Activated naive CD8-positive, alpha-beta T cell treated with anti-CD3 and anti-CD28 coated beads, Interleukin-2, amount 10 ng/mL, durations not matched to agents 7 days and 5 days (primary cell): ENCODE measurements at places on chromosomes 1 and 21.

- H3K27ac ChIP-seq: no peak overlapping the region
- peaks cover 32% of the 10 kb centered on the region for H3K27me3 ChIP-seq
- no peaks in the 10 kb centered on the region for H3K4me1 ChIP-seq
- H3K36me3 ChIP-seq: no peaks in the 10 kb centered on the region
Observed at GRCh38 chr21:41548781-41549180, 40.8 kb upstream of the TMPRSS2 start.

- H3K27me3 ChIP-seq: no peaks in the 10 kb centered on the region
- H3K4me3 ChIP-seq: peak overlapping the region; percentile 98
- H3K4me1 ChIP-seq: peaks cover 5% of the 10 kb centered on the region
- peak overlapping the region; percentile 97 for H3K27ac ChIP-seq
- no peak for DNase-seq
Observed at GRCh38 chr1:9942399-9942938, 722 bp downstream of the LZIC start.

DNA sequence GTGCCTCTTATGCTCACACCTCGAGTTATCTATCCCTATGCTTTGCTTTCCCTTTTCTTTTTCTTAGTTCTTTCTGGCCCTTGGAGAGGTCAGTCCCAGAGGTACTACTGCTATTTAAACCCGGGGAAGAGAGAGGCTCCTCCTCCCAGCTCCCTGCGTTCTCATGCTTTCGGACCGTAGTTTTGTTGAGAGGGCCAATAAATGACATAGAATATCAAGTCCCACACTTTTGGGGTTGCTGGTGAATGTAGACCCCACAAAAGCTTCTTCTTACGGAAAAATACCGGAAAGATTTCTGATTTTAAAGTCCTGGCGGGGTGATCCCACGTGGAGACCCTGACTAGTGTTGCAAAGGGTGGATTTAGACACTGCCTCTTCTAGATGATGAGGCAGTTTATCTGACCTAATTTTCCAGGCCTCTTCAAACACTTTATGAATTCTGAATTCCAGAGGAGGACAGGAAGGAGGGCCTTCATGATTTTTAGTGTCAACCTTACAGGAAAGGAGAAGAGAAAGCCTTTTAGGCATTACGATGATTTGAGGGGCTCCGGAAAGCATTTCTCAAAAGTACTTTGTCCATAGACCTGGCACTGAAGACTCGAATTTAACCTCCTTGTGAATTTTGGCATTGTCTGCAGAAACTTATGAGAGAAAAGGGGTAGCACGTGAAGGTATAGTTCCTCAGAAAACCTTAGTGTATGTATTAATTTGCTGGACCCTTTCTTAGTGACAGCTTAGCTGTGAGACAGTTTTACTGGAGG, 694 bp downstream of the TMEM167B start:
- H3K27me3 ChIP-seq: no peaks in the 10 kb centered on the region
- H3K36me3 ChIP-seq: peaks cover 8% of the 10 kb centered on the region
- peak overlapping the region; percentile 93 for H3K4me3 ChIP-seq
- H3K4me1 ChIP-seq: peaks cover 20% of the 10 kb centered on the region
- DNase-seq: no peak

- no peak overlapping the region for H3K27ac ChIP-seq
- H3K36me3 ChIP-seq: peaks cover 3% of the 10 kb centered on the region
- DNase-seq: no peak
- H3K27me3 ChIP-seq: no peaks in the 10 kb centered on the region
- no peak overlapping the region for H3K4me3 ChIP-seq
Observed at GRCh38 chr1:86965012-86965826, 50.8 kb downstream of the HS2ST1 start.

DNA sequence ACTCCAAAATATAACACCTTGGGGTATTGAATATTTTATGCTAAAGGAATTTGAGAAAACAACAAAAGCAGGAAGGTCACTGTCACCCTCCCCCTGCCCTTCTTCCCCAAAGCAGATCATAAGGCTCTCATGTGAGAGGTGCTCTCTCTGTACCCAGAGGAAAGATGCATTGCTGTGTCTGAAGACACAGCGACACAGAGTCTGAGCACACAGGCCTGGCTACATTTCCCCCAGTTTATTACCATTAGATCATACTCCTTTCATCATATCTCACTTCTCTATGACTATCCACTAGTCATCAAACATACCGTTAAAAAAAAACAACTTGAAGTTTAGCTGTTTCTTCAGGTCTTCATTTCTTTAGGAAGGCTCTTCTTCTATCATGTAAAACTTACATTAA, 127.1 kb downstream of the PPIAL4G start:
- H3K27ac ChIP-seq: no peak overlapping the region
- no peaks in the 10 kb centered on the region for H3K36me3 ChIP-seq
- peaks cover 6% of the 10 kb centered on the region for H3K4me1 ChIP-seq
- H3K27me3 ChIP-seq: peaks cover 74% of the 10 kb centered on the region
- no peak for DNase-seq
- H3K4me3 ChIP-seq: no peak overlapping the region

GRCh38 chr1:54428837-54429518, 22.8 kb upstream of the SSBP3 start:
- H3K27me3 ChIP-seq: no peaks in the 10 kb centered on the region
- DNase-seq: no peak
- H3K36me3 ChIP-seq: no peaks in the 10 kb centered on the region
- no peak overlapping the region for H3K4me3 ChIP-seq
- no peaks in the 10 kb centered on the region for H3K4me1 ChIP-seq

DNA sequence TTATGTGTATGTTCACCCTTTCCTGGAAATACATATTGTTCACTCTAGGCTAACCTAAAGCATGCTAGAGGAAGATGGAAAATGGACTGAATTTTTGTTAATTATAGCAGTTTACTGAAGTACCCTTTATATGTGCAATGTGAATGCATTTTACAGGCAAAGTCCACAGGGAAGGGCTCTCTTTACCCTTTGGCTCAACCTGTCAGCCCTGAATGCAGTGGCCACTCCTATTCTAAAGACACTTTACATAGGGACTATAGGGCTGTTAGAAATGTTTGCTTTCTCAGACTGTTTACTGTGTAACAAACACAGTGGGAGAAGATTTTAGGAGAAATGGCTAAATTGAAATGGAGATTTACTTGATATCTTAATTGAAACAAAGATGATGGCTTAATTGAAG, 78.5 kb downstream of the BRINP2 start:
- DNase-seq: no peak
- no peaks in the 10 kb centered on the region for H3K36me3 ChIP-seq
- no peaks in the 10 kb centered on the region for H3K4me1 ChIP-seq
- no peak overlapping the region for H3K27ac ChIP-seq
- H3K4me3 ChIP-seq: no peak overlapping the region

- DNase-seq: no peak
- peaks cover 40% of the 10 kb centered on the region for H3K27me3 ChIP-seq
- H3K27ac ChIP-seq: no peak overlapping the region
- no peaks in the 10 kb centered on the region for H3K36me3 ChIP-seq
- H3K4me1 ChIP-seq: no peaks in the 10 kb centered on the region
Observed at GRCh38 chr1:154520333-154520732, 18.1 kb upstream of the SHE start.

DNA sequence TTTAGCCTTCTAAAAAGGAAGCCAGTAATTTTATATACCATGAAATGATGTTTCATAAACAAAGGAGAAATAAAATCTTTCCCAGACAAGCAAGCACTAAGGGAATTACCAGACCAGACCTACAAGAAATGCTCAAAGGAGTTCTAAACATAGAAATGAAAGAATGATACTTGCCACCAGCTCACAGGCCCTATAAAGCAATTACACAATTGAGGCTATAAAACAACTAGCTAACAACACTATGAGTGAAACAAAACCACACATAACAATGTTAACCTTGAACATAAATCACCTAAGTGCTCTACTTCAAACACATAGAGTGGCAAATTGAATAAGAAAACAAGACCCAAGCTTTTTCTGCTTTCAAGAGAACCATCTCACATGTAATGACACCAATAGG, 123.8 kb downstream of the BARHL2 start:
- H3K27me3 ChIP-seq: peaks cover 8% of the 10 kb centered on the region
- DNase-seq: no peak
- H3K27ac ChIP-seq: no peak overlapping the region
- H3K4me1 ChIP-seq: no peaks in the 10 kb centered on the region
- no peak overlapping the region for H3K4me3 ChIP-seq

DNA sequence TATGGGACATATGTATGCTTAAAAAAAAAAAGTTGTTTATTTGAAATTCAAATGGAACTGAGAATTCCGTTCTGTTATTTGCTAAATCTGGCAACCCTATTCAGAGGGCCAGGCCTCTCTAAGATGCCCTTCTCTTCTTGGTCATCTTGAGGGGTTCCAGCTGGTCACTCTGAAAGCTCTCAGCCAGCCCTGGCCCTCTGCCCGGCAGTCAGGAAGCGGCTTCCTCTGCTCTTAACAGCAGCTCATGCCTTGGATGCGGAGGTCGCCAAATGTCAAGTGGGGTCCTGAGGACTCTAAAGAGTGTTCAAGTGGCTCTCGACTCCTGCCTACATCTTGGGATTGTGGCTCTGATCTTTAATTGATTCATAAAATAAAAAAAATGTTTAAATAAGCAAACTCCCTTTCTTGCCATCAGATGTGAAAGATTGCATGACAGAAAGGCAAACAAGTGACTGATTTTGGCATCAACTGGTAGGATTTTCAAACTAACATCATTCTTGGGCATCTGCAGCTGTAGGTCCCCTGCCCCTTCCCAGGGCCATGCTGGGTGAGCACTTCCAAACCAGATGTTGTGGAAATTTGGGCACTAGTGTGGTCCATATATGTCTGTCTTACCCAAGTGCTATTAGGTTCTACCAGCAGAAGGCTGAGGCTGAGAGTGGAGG, 130.8 kb downstream of the PRDM2 start:
- DNase-seq: no peak
- H3K4me1 ChIP-seq: no peaks in the 10 kb centered on the region
- no peaks in the 10 kb centered on the region for H3K36me3 ChIP-seq
- H3K4me3 ChIP-seq: no peak overlapping the region
- H3K27ac ChIP-seq: no peak overlapping the region

GRCh38 chr1:192824511-192824910, 15.7 kb downstream of the RGS2 start:
- H3K27me3 ChIP-seq: peaks cover 23% of the 10 kb centered on the region
- no peaks in the 10 kb centered on the region for H3K4me1 ChIP-seq
- no peak overlapping the region for H3K4me3 ChIP-seq
- DNase-seq: no peak
- H3K36me3 ChIP-seq: no peaks in the 10 kb centered on the region
- H3K27ac ChIP-seq: no peak overlapping the region

DNA sequence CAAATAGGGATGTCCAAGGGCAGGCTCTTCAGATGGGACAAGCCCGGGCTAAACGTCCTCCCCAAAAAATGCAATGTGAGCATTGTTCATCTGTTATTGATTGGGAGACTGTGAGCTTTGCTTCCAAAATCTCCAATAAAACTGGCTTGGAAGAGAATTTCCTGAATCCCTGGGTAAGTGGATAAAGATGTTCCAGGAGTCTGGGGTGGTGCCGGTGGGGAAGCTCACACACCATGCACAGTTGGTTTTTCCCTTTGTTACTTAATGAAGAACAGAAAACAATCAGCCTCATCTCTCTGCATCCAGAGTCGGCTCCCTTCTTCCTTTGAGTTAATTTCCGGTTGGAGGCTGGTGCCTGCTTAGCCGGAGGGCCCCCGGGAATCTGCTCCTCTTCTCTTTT, 72.1 kb upstream of the ZBTB40 start:
- H3K4me1 ChIP-seq: no peaks in the 10 kb centered on the region
- no peaks in the 10 kb centered on the region for H3K36me3 ChIP-seq
- no peak overlapping the region for H3K27ac ChIP-seq
- H3K27me3 ChIP-seq: peaks cover 26% of the 10 kb centered on the region

DNA sequence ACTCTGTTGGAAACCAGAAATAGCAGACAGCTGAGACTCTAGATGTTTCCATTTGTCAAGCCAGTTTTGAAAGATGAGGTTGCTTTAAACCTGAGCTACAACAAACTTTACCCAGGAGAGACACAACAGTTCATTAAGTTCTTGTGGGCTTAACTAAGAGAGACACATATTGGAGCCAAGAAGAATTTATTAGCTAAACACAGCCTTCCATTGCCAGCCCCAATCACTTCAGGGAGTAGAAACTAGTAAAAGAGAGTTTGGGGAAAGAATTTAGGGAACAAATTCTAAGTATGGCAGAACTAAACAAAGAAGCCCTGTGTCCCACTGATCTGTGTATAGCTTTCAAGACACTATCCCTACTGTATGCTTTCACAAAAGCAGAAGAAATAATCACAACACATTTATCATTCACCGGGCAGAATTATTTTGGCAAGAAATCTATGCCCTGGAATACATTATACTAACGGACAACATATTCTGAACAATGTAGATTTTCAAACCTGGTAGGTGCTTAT, 87.3 kb upstream of the KAZN start:
- H3K36me3 ChIP-seq: no peaks in the 10 kb centered on the region
- no peak overlapping the region for H3K4me3 ChIP-seq
- peaks cover 4% of the 10 kb centered on the region for H3K27me3 ChIP-seq
- H3K27ac ChIP-seq: no peak overlapping the region

- no peak for DNase-seq
- H3K27me3 ChIP-seq: no peaks in the 10 kb centered on the region
- no peak overlapping the region for H3K4me3 ChIP-seq
- peaks cover 19% of the 10 kb centered on the region for H3K36me3 ChIP-seq
- H3K27ac ChIP-seq: no peak overlapping the region
Observed at GRCh38 chr1:63405021-63405420, 37.6 kb downstream of the ALG6 start.

DNA sequence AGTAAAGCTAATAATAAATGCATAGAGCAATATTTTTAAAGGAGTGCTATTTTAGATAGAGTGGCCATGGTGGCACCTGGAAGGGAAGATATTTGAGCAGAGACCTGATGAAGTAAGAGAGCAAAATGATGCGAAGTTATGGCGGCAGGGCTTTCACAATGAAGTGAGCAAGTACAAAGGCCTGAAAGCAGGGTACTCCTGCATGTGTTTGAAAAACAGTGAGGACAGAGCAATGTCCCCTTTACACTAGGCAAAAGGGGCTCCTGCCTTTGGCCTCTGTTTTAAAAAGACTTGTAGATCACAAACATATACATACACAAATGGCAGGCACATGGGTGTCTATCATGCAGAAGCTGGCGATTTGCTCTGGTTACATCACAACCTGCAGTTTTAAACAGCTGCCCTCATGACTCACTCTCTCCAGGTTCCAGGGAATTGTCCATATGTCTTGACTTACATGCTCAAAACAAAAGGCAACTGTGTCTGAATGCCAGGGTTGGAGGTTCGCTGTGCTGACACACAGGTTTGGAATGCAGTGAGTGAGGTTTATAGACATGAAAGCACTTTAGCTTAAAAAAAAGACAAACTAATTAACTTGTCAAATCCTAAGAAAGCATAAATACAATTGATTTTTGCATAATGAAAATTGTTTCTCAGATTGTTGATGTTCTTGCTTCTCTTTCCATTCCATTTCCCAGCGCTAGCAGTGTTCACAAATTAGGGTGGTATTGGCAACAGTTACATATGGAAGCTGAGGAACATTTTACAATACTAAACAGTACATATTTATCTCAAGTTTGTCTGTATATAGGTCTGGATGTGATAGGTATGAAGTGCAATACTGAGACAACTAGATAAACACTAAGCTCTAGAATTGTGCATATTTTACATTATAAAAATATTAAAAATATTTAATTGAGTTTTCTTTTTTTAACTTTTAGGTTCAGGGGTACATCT, 313.9 kb downstream of the BARHL2 start:
- H3K27me3 ChIP-seq: no peaks in the 10 kb centered on the region
- DNase-seq: no peak
